Temporal lobe (tissue), 4 donors: ENCODE measurements at places on chromosomes 7 and 10. TPM values are rescaled to one million over a fixed set of nuclear protein-coding genes. Genes with fewer than 3 reads are reported as not detected.

FAM25A gene
- total RNA-seq, result not detected

GNA12 gene
- 18.4 TPM for total RNA-seq

ABCB1 gene
- total RNA-seq, result 7.4 TPM

PRLHR gene
- total RNA-seq, result 2.0 TPM

POLR2J gene
- total RNA-seq, result 7.9 TPM

EGFR gene
- 18.4 TPM for total RNA-seq

ITPRID1 gene
- 1.5 TPM for total RNA-seq

AGAP9 gene
- 1.7 TPM for total RNA-seq

CPA2 gene
- not detected for total RNA-seq

MAP3K8 gene
- 4.2 TPM for total RNA-seq

AGMO gene
- total RNA-seq, result 0.25 TPM

ZCCHC24 gene
- 5.7 TPM for total RNA-seq

NUTM2E gene
- total RNA-seq, result 2.2 TPM

GIMAP4 gene
- 4.7 TPM for total RNA-seq

PAX4 gene
- total RNA-seq, result not detected

HOXA11 gene
- total RNA-seq, result not detected
